ENCODE measurements at places on chromosomes 3 and 15.

- DNase-seq, result peak; percentile 96
Measured at GRCh38 chr3:196432137-196432879, at the start of gene UBXN7. Gene UBXN7 (minus strand): TSS chr3:196432427. CDS start chr3:196432399, 28 bp downstream.

DNA sequence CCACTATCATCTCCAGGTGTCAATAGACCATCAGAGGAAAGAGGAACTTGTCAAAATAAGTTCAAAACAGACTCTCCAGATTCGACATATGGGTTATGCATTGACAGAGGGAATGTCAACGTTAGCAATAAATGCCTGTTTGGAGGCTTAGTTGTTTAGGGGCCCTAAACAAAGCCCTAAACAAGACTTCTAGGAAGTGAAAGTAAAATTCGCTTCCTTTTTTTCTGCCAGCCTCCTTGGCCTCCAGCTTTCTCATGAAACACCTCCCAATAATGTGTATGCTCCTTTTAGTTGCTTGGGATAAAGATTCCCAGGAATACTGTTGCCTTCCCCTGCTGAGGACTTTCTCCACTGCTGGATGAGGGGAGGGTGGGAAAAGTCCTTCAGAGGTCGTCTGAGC lies 70.9 kb upstream of the ARNT2 start:
- no peak for DNase-seq

GRCh38 chr3:45659661-45660566 lies 29.3 kb upstream of the SACM1L start:
- no peak for DNase-seq

- DNase-seq, result no peak
Measured at GRCh38 chr3:147758771-147759170, 349.6 kb downstream of the ZIC1 start.

DNA sequence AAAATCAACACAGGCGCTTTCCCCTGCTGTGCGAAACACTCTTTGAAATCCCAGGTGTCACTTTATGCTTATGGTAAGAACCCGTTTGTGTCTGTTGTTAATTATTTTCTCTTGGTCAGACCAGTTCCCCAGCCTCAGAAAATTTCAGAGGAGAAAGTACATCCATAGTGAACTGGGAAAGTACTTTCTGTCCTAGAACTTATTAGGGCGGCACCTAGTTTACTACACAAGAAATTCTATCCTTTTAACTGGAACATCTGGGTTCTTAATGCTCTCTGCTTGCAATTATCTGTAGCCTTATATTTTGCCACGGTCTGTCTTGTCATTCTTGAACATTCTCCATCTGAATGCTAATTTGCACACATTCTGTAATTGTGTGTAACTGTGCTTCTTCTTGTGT lies 215.0 kb downstream of the PTPRG start:
- DNase-seq, result no peak

GRCh38 chr15:65828585-65828984 lies 36.5 kb upstream of the DENND4A start:
- DNase-seq, result no peak

DNA sequence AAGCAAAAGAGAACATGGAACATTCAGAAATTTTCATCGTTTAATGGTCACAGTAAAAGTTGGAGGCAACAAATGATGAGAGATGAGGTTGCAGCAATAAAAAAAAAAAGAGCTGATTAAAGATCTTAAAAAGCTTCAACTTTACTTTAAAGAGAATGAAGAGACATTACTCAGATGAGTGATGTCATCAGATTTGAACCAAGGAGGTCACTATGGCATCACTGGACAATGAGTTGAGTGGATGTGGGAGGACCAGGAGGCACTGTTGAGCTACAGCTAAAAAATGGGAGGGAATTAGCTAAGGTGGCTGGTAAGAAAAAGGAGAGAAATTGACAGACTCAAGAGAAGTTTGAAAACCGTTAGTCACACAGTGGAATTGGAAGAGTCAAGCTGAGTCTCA lies 138.4 kb downstream of the SST start:
- no peak for DNase-seq

DNA sequence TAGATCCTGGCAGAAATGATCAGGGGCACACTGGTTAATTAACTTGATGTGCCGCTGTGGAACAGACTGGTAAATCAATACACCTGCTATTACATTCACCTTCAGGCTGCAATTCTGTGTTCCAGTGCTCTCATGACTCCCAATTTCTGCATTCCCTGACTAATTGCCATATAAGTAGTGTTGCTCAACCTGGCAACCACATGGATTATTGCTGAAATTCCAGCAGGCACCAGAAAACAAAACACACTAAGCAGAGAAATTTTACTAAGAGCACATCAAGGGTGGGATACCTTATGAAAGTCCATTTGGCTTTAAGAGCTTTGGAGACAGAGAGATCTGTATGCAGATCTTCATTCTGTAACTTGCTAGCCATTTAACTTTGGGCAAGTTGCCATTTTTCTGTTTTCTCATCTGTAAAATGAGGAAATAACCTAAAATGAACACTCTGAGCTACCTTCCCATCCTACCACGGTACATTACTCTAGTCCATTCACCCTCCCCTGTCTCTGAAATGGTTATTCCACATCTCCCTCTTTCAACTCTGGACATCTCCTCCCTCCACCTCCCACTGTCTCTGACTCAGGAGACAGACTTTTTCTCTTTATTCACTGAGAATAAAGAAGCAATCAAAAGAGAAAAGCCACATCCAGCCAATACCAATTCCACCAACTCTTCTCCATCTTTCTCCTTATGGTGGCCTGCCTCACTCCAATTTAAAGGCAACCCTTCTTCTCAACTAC lies 54.6 kb downstream of the STAC start:
- no peak for DNase-seq

DNA sequence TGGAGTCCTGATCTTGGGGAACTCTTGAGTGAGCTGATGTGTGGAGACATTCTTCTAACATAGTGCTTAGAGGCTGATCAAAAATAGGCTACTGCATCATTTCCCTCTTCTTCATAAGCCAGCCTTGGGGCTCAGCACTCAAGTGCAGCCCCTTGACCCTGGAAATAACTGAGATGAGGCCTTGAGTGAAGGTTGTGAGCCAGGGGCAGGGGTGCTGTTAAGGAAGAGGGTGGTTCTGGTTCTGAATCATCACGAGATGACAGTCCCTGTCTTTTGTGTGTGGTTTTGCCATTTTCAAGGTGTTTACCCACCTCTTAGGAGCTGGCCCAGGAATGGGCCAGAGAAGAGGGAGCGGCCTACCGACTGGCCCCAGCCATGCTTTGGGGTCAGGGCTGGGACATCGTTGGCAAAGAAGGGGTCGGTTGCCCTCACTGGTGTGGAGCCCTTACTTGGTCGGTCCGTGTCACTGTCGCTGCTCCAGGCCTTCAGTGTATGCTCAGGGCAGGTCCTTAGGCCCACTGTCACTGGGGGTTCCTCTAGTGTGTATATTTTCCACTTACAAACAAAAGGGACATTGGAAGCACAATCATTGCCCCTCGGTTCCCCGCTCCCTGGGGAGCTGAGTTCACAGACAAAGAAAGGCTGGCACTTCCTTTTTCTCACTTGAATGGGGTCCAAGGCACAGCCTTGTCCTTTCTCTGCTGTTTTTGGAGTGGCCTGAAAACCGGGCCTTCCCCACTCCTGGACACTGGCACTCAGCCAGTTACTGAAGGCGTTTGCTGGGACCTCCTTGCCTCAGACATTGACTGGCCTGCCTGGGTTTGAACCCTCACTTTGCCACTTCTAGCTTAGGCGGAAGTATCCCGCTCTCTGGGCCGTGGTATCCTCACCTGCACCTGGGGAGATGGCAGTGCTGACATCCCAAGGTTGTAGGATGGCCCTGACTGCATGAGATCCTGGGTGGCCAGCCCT lies 46.6 kb downstream of the SLC6A6 start:
- DNase-seq, result no peak

- no peak for DNase-seq
Measured at GRCh38 chr3:142278451-142278850, 53.1 kb upstream of the GK5 start.

GRCh38 chr15:77094397-77095030 lies 23.6 kb upstream of the TSPAN3 start:
- DNase-seq, result no peak

DNA sequence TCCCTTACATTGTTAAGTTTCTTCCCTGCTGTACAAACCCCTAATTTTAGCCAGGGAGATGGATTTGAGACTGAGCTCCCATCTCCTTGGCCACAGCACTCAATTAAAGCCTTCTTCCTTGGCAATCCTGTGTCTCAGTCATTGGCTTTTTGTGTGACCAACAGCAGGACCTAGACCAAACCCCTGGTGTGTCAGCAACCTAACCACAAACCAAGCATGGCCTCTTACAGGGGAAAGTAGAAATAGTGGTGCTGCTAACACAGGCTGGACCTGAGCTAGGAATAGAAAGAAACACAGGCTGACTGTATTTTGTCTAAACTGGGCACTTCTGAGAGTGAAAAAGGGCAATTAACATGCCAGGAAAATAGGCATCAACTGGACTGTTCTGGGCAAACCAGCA lies 37.9 kb downstream of the PPCDC start:
- no peak for DNase-seq

- DNase-seq, result no peak
Measured at GRCh38 chr3:139620438-139620837, 57.3 kb downstream of the NMNAT3 start.

- DNase-seq, result no peak
Measured at GRCh38 chr3:107430214-107430995, 53.2 kb downstream of the CCDC54 start.

DNA sequence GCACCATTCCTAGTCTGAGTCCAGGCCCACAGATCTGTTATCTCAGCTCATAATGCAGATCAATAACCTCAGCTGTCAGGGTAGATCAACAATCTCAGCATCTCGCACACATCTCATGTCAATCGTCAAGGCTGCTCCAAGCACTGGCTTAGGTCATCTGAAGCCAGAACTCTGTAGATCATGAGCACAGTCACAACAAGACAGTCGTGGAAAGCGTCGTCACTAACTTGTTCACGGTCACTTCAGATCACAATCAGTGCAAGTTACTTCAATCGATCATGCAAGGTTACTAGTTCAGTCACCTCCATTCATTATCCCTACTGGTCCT lies 71.8 kb downstream of the RBPMS2 start:
- peak; percentile 11 for DNase-seq

DNA sequence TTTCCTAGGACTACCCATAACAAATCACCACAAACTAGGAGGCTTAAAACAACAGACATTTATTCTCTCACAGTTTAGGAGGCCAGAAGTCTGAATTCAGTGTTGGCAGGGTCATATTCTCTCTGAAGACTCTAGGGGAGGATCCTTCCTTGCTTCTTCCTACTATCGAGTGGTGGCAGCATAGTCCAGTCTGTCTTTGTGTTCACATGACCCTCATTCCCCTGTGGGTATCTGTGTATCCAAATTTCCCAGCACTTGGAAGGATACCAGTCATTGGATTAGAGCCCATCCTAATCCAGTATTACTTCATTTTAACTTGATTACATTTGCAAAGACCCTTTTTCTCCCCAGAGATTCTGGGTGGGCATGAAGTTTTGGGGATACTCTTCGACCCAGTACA lies 63.8 kb downstream of the GMPS start:
- DNase-seq, result no peak

GRCh38 chr3:126285369-126285768 lies 71.8 kb downstream of the KLF15 start:
- no peak for DNase-seq

DNA sequence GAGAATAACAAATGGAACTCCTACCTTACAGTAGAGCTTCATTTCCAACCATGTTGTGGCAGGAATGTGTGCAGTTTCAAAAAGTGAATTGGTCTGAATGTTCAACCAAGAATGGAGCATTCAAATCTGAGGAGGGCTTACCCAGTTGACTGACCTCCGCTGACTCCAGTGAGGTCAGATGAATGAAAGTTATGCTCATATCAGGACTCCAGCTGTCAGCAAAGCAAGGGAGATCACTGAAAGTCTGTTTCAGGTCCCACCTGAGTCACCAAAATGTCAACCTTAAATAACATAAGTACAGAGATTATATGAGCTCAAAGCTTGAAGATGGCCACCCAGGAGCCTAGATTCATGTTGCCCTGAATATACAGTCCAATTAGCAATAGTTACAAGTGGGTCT lies 473.5 kb downstream of the RBMS3 start:
- no peak for DNase-seq

- peak; percentile 17 for DNase-seq
Measured at GRCh38 chr3:195208183-195208582, 62.8 kb downstream of the XXYLT1 start.

DNA sequence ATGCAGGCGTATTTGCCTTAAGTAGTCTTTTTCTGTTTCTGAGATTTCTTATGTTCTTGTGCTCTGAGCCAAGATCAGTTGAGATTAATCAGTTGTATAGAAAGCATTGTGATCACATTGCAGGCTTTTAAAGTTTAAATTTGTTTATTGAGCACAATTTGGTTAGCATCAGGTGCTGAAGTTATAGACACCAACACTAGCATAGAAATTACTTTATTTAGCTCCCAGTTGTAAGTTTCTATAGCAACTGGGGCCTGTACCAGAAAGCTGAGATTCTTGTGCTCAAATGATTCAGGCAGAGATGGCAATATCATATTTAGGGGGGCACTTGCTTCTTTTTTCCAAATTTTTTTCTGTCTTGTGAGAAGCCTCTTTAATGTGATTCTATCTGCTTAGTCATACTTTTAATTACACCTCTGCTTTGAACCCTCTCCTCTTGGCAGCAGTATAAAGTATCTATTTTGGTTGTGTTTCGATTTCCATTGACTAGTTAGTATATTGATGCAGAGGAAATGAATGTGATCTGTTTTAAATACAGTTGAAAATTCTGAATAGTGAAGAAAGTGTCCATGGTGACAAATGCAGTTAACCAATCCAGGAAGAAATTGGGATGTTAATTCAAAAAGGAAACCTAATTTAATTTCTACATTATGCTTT lies 241.7 kb upstream of the GBE1 start:
- no peak for DNase-seq

GRCh38 chr3:128950223-128950938 lies 43.5 kb downstream of the CFAP92 start:
- DNase-seq, result no peak

Measured in stimulated activated CD4-positive, alpha-beta T cell treated with anti-CD3 and anti-CD28 coated beads, Interleukin-1b, Interleukin-23, amount 100 ng/mL, for 48 hours (primary cell).